ENCODE measurements at places on chromosomes 12 and 14.

DNA sequence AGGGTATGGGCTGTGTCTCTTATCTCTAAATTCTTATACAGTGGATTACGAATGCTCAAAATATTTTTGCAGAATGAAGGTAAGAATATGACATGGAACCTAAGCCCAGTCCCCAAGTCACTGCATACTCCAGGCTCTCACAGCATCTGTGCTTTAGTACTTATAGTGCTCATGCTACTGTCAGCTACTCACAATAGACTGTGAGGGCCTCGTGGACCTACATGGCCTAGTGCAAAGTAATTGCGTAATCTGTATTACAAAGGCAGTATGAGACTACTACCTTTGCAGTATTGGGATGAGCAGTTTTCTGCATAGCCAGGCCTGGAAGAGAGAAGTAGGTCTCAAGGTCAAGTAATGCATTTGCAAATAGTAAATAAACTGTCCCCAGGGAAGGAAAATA is 27.9 kb downstream of the VWF start:
- DNase-seq: no peak

- no peak for DNase-seq
Observed at GRCh38 chr12:55034218-55034617, 14.4 kb downstream of the NEUROD4 start.

GRCh38 chr14:69105326-69105725 is 47.6 kb downstream of the DCAF5 start:
- DNase-seq: no peak

DNA sequence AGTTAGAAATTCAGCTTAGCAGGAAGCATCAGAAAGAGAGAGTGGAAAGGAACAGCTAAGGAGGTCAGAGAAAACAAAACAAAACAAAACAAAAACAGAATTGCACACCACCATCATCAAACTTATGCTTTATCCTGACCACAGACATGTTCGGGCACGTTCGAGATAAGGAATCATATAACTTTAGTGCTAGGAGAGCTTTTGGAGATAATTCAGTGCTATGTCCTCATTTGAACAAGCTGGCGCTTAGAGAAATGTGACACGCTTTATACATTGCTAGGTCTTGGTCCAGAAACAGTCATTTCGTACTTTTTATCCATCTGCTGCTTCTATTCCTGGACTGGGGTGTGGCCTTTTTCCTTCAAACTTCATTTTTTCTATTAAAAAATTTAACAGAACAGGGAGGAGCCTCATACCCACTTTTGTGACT is 213.1 kb downstream of the PTPRO start:
- no peak for DNase-seq

- no peak for DNase-seq
Observed at GRCh38 chr12:24899503-24900075, 49.3 kb downstream of the BCAT1 start.

DNA sequence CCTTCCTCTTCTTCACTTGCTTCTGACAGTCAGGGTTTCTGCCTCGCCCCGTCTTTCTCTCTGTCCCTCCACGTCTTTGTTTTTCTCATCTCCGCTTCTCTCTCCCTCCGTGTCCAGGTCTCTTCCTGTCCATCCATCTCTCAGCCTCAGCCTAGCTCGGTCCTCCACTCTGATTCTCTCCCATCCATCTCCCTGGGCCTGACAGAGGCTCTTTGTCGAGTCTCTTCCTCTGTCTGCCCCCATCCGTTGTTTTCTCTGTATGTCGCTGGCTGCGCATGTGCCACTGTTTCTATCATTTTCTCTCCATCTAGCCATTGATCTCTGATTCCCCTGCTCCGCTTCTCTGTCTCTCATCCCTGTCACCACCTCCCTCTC is 328.9 kb upstream of the TBX3 start:
- no peak for DNase-seq

- DNase-seq: no peak
Observed at GRCh38 chr12:124174451-124175348, 120.2 kb upstream of the RFLNA start.
